ENCODE measurements at places on chromosomes 2 and 18.

- no peak for DNase-seq
These were observed 41.4 kb upstream of the NFATC1 start for GRCh38 chr18:79354350-79354749.

DNA sequence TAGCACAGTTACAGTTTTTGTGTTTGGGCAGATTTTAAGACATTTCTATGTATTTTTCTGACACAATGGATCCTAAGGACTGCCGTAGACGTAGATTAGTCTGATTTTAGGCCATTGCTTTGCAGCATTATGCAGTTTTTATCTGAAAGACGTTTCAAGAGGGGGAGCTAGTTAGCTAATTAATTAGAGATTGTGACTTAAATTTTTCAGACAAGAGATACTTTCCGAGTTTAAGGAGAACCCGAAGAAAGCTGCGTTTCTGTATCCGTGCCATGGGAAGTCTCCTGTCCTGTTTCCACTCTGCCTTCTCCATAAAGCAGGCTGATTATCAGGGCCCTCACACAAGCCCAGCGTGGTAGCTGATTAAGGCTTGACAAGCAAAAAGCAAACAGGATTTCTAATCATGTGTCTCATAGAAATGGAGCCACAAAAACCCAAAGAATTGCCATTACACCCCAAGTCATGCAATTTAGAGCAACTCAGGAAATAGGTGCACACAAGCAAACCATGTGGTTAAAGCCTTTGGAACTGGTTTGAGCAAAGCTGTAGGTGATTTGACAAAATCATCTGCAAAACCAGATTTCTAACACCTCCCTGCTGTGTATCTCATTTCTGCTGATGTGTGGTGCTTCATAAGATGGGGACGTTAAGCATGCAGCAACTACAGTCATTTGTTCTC, 808.1 kb downstream of the RNF144A start:
- no peak for DNase-seq

DNA sequence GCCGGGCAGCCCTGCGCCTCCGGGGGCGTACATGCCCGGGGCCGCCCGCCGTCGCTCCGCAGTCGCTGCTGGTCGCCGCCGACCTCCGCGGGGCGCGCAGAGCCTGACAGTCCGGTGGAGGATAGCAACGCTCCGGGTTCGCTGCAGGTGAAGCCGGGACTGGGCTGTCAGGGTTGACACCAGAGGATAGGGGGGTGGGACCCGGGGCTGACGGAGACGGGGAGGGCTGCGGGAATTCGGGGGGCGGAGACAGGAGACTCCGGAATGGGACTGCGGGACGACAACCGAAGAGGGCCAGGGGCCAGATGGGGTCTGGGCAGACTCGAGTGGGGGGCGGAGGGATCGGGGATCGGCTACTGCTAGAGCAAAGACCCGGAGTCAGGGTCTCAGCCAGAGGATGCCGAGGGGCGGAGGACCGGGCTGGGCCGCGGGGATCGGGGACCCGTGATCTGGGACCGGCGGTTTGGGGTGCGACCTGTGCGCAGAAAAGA, 403 bp downstream of the TMEM127 start:
- DNase-seq, result no peak

DNA sequence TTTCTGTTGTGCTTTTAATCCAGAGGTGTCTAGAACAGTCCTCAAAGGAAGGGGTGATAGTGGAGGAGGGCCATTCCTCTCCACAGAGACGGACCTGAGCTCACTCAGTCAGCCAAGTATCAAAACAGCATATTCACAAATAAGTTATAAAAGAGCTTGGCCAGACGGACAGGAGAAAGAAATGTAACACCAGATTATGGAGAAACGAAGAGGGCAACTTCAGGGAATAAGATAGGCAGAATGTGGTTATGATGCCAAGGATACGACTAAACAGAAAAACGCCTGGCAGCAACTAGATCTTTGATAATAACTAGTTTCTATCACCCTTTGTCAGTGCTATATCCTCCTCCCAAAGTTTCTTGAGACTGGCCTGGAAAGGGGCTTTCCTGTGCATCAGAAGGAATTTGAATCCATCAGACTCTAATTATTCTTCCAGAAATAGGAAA, 42.5 kb downstream of the MAP4K3 start:
- no peak for DNase-seq

GRCh38 chr18:48554610-48555400, 16.0 kb downstream of the CTIF start:
- no peak for DNase-seq

GRCh38 chr2:150159300-150159699, 328.2 kb downstream of the RND3 start:
- DNase-seq, result no peak

DNA sequence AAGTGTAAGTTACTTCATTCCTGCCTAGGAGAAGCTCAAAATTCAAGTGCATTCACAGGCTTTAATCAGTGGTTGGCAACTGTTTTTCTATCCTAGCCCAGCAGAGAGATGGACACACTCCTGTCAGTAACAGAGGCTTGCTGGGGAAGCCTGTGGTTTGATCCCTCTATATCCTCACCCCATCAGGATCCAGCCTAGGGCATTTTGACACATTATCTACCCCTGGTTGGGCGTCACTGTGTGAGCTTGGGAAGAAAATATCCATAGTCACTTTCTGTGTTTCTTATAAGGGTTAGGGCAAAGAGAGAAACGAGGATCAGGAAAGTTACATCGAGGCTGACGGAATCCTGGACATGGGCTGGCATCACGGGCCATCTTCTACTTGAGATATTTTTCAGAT, 10.0 kb downstream of the NT5DC4 start:
- no peak for DNase-seq

DNA sequence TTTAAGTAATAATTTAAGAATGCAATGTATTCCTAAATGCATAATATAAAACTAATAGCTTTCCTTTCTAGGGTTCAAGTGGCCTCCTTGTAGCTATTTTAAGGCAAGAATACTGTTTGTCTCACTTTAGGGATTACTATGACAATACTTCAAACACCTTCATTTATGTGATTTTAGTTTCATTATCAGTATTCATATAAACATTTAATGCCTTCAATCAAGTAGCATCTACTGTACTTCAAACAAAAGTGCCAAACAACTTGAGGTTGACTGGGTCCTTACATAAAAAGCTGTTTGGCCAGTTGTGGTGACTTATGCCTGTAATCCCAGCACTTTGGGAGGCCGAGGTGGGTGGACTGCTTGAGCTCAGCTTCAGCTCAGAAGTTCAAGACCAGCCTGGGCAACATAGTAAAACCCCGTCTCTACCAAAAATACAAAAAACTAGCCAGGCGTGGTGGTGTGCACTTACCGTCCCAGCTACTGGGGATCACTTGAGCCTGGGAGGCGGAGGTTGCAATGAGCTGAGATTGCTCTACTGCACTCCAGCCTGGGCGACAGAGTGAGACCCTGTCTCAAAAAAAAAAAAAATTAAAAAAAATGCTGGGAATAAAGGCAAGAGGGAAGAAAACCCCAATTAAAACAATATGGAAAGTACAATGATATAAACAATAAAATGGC, 9.3 kb downstream of the MEX3C start:
- DNase-seq, result no peak

- DNase-seq, result no peak
These were observed 30.8 kb upstream of the EPHA4 start for GRCh38 chr2:221602938-221603337.

DNA sequence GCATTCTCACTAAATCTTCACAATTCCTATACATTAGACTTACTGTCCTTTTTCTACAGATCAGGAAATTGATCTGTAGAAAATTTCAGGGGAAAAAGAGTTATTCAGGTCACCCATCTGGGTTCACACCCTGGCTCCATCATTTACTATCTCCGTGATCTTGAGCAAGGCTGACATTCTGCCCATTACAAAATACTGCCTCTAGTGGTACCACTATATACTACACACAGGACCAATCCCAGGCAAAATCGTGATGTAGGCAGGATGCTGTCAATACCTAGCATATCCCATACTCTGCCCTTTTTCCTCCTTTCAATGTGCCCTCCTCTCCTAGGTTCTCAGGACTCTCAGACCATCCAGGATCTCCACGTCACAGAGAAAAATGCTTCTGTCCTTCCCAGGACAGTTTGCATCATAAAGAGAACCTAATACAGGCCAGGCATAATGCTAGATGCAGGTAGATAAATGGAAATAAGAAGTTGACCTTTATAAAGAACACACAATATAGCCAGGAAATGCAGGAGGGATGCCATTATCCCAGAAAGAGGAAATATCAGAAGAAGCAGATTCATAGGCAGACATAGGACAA, 101.9 kb downstream of the CDH20 start:
- DNase-seq, result peak; percentile 11

DNA sequence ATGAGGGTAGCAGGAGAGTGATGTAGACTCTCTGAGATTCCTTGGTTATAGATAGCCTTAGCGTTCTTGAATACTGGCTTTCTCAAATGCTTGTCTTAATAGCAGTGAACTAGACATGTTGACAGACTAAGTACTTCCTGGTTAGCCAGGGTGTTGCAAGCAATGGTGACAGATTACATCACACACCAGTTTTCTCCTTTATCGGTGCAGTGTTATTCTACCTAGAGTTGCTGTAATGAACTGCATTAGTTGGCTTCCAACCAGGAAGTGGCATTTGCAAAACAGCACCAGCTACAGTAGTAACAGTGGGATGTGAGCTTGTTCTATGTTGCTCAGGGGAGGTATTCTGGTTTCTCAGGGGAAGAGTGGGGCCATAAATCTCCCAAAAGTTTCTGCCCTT, 582.2 kb upstream of the DDX18 start:
- DNase-seq, result no peak

GRCh38 chr2:127428815-127429109, 10.5 kb downstream of the PROC start:
- DNase-seq, result no peak

DNA sequence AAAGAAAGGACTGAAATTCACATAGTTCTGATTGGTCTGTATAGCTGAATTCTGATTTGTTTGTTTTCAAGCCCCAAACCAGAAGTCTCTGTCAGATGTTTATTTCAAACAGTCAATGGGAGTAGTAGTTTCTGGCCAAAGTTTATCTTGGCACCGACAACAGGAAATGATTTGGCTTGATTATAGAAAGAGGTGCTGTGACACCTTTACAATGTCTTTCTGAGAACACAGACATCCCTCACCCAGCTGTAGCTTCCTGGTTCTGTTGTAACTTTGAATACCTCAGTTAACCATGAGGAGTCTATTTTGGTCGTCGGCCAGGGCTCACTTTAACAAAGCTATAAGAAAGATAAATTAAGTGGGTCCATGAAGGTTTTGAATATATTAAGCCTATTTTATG, 545.0 kb upstream of the ZNF804A start:
- no peak for DNase-seq

GRCh38 chr2:156466739-156467405, 30.7 kb downstream of the GPD2 start:
- DNase-seq, result no peak

DNA sequence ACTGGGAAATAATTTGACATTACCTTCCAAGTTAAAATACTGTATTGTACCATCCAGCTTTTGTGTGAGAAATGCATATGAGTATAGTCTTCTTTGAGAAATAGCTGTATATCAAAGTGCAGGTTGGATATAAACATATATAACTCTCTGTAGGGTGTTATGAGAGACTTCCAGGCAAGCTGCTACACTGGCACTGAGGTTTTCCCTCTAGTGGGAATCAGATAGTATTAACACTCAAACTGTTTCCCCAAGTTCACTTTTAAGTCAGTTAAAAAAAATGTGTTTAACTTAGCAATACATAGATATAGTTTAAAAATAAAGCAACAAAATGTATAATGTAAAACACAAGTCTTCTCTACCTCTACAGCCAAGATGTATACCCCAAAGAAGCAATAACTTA, 368.4 kb upstream of the SLC8A1 start:
- no peak for DNase-seq

DNA sequence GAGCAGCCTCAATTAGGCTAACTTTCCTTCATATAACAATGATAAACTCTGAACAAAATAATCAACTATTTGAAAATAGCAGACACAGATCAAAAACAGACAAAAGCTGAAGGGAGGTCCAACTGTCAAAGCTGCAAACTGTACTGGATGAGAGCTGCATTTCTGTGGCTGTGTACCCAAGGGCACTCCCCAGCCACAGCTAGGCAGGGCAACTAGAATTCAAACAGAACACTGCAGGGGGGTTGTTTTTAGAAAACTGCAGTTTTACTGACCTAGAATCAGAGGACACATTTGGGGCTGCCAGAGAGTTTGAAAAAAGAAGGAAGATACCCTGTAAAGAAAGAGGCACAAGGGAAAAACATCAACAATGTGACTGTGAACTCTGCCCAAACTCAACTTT, 56.8 kb downstream of the SMAD2 start:
- no peak for DNase-seq

DNA sequence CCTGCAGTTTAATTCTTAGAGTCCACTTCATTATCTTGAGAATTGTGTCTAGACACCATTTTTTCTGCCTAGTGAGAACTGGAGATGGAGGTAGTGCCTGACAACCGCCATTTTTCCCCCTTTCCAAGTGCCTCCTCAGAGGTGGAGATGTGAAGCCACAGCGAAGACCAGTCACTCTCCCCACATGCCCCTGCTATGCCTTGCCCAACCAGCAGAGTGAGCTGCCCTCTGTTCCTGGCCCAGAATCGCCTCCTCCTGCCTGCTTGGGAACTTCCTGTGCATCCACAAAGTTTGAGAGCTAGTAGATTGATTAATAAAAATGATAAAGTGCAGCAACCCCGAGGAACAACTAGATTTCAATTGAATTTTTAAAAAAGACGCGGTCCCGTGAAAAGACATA, 123.3 kb downstream of the CLIP4 start:
- peak; percentile 34 for DNase-seq

GRCh38 chr2:102386867-102387541, 31.4 kb downstream of the IL18R1 start:
- DNase-seq, result no peak

- no peak for DNase-seq
These were observed 58.2 kb downstream of the FSIP2 start for GRCh38 chr2:185796758-185797157.

- no peak for DNase-seq
These were observed 72.4 kb downstream of the PXDN start for GRCh38 chr2:1671916-1672315.

DNA sequence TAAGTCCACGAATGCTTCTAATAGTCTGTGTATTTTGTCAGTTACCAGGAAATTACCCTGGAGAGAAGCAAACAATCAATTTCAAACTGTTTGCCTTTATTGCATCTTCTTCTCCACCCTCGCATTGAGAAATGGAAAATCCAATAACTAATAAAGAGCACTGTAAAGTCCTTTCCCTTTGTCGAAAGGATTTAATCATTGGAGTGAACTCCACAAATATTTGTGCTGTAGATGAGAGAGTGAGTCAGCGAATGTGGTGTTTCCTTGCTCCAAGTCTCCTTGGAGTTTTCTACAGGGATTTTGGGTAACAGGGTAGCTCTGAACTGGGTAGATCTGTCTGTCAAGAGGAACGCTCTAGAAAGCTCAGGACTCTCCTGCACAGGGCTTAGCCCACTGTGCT, 240.2 kb downstream of the KCNS3 start:
- peak; percentile 16 for DNase-seq

GRCh38 chr2:241237949-241238371, 49.5 kb downstream of the ANO7 start:
- no peak for DNase-seq

Measured in brain microvascular endothelial cell (primary cell).